Stimulated activated CD4-positive, alpha-beta T cell treated with anti-CD3 and anti-CD28 coated beads, TNF-alpha, amount 100 ng/mL, for 24 hours (primary cell): ENCODE measurements at places on chromosomes 4 and X.

DNA sequence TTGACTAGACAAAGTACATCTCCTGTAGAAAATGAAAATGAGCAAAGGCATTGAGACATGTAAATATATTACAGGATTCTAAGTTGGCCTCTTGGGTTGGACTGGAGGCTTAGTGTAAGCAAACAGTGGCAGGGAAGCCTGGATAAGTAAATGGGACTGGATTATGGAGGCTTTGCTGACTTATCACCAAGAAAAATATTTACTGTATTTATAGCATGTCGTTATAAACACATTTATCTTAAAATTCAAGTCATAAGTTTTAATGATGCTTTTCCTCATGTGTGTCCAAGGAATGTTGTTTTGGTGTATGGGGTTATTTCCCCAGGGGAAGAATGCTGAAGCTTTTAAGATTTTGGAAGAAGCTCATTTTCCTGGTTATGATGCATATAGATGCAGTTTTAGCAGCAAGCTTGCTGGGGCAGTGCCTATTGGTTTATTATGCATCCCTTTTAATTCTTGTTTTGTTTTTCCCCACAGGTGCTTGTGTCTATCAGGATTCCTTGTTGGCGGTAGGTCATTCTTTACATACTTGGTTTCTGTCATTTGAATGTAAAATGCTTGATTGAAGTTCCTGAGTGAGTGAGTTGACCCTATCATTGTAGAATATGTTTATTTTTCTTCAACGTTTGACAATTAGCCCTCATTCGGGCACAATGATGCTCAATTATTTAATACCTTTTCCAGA, 8.5 kb downstream of the FRAS1 start:
- DNase-seq = no peak

- no peak for DNase-seq
Measured at GRCh38 chr4:59195839-59196238, 2004.3 kb upstream of the ADGRL3 start.

DNA sequence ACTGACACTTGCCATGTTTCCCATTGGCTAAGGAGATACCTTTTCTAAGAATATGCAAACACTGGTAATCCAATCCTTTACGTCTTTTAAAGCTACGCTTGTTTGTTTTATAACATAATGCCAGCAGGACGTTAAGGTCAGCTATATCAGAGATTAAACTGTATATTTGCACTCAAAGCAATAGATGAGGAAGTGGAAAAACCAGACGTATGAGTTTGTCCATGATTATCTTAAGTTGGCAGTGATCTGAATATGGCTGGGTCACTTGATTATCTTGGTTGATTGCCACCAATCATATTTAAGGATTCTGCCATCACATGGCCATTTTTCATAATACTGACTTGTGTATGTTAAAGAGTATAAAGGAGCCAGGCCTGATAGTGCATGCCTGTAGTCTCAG, 19.4 kb downstream of the TMSB4X start:
- no peak for DNase-seq

DNA sequence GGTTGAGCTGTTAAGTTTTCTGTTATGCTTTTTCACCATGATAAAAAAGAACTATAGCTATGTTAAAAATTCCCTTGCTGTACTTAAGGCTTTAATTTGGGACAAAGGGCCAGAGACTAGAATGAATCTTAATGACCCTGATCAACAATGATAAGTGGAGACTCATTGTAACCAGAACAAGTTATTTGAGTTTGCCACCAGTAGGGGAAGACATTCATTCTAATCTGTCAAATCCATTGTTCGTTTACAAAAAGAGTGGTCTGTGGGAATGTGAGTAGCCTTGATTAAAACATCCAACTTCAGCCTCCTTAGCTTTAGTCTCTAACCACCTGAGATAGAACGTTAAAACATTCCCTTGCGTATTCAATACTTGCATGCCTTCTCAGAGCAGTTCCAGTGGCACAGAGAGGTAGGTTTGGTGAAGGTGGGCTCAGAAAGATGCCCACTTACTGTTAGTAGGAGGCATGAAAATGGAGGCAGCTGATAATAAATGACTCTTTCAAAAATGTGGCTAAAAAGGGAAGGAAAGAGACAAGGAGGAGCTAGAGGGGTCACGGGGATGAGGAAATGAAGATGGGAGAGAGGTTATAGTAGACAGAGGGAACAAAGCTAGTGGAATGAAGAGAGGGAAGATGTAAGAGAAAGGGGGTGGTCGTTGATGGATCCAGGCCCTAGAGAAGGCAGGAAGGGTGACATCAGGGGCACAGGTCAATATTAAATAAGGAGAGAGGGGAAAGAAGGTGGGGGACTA, 66.2 kb downstream of the EGF start:
- no peak for DNase-seq

DNA sequence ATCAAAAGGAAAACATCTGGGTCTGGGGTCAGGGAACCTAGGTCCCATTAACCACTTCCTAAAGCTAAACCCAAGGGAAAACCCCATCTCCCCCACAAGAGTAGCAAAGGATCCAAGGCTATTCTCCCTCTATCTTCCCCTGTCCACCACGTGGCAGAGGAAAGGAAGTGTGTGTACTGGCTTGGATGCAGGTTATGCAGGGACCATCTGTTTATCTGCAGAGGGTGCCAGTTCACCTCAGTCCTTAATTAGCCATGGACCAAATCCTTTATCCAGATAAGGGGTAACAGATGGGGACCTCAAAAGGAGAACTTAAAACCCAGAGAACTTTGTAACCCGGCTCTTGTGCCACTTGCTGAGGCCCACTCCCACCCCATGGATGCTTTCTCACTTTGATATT, 135.3 kb downstream of the ZNF518B start:
- DNase-seq = no peak

- no peak for DNase-seq
Measured at GRCh38 chr4:99832321-99832720, 15.7 kb downstream of the DAPP1 start.

DNA sequence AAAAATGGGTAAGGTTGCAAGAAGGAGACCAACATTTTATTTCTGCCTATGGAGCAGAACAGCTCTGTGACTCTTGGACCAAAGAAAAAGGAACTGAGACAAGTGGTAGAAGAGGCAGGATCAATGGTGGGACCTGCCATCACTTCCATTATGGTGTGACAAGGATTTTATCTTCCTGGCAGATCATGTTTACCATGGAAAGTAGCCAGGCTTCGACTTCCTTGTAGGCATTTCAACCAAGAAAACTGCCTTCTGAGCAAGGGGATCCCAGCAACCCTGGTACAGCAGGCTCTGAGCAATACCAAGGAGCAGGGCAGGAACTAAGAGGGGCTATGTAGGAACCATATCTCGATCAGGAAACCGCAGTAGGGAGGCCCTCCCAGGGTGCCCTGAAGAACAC, 317.4 kb downstream of the IQCM start:
- no peak for DNase-seq

- DNase-seq = no peak
Measured at GRCh38 chr4:124278477-124278876, 434.1 kb downstream of the ANKRD50 start.

- no peak for DNase-seq
Measured at GRCh38 chr4:138675685-138676084, 339.9 kb upstream of the NOCT start.

DNA sequence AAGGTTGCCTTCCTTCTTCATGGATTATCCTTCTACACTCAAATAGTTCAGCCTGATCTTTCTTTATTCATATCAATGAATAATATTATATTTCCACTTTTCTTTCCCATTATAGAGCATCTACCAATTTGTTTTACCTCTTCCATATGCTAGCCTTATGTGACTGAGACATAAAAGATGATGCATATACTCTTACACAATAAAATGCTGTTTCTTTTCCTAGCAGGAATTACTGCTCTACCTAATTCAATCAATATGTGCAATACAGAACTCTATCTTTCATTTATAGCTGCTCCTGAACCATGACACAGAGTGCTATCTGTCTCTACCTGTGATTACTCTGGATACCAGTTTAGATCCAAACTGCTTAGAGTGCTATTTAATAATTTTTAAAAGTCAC, 2334.0 kb downstream of the PCDH7 start:
- DNase-seq = no peak

GRCh38 chrX:18899796-18900380, 84.0 kb downstream of the PHKA2 start:
- no peak for DNase-seq

DNA sequence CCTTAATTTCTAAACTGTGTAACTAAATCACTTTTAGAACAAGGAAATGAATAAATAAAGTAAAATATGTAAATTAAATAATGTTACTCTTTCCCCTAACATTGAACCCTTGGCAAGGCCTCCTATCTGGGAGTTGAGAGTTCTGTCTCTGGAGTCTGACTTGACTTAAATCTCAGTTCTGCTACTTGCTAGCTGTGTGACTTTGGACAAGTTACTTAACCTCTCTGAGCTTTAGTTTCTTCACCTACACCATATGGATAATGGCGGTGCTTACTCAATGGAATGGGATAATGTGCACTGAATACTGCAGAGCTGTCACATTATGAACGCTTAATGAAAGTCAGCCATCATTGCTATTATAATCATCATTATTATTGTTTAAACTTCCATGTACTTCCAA, 92.1 kb upstream of the SOD3 start:
- DNase-seq = no peak

DNA sequence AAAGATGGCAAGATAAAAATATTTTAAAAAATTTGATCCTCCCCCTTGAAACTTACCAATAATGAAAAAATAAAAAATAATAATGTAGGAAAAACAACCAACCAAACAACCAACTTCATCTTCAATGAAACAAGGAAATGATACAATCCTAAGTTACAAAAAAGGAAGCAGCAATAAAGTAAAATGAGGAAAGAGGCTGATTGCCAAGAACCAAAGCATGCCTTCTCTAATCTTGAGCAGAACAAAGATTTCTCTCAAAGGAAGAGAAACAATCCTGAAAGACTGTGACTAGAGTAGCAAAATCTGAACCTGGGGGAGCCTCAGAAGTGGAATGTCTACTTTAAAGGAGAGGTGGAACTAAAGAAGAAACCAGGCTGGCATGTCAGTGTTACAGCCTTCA, 10.9 kb upstream of the WDFY3 start:
- DNase-seq = no peak

DNA sequence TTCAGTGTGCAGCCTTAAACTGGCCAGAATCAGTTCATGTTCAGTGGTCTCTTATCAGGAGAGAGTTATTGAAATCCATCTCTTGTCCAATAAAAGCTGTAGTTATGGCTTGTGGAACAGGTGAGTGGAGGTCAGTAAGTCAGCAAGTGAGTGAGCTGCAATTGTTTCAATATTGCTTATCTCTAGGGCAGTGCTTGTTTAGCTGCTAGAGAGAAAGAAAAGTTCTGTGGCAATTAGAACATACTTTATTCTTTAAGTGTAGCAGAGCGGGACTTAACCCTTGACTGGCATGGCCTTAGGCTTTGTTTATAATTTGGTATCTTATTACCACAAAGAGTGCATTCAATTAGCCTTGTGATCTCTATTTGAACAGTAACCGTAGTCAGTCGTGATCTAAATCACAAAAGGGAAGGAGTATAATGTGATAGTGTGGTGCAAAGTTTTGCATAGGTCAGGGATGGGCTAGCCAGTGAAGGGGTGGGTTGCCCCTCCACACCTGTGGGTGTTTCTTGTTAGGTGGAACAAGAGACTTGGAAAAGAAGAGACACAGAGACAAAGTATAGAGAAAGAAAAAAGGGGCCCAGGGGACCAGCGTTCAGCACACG, 6.9 kb upstream of the ETDC start:
- no peak for DNase-seq
